Daoy (cell line): ENCODE measurements at places on chromosomes 1 and 21. TPM values are rescaled to one million over a fixed set of nuclear protein-coding genes. Genes with fewer than 3 reads are reported as not detected.
A peak's percentile ranks its signal among the peaks of the same experiment; 100 is the strongest.

DNA sequence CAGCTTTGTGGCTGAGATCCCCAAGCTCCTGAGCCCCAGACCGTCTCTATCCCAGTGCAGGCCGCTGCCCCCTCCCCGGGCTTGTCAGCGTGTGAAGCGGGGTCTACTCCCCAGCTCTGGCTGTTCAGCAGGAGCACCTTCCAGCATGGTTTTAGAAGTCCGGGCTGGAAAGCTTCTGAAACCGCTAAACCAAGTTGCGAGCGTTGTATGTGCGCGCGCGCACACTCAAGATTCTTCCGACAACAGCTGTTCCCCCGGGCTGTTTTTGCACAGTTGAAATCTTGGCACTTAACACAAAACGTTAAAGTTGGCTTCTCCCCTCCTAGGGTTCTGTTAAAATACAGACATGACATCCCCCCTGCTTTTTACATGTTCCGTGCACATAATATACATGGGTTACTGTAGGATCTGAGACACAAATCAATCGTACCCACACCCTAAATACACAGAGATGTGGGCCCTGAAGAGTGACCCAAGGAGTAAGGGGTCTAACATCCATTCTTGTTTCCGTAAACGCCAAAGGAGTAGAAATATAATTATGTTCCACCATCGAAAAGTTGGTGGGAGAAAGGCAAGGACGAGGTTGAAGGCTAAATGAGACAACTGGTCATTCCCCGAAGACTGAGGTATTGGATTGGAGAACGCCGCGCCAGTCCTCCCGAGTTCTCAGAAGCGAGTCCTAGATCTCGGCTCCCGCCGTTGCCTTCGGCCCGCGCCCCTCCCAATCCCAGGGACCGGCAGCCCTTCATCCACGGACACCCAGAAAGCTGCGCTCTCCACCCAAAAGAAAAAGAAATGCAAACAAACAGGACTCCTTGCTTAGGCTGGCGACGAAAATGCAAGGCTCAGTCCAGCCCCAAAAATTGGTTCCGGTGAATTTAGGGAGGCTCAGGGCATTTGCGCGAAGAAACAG lies 1.3 kb downstream of the TBX15 start:
- peak; percentile 80 for DNase-seq

DNA sequence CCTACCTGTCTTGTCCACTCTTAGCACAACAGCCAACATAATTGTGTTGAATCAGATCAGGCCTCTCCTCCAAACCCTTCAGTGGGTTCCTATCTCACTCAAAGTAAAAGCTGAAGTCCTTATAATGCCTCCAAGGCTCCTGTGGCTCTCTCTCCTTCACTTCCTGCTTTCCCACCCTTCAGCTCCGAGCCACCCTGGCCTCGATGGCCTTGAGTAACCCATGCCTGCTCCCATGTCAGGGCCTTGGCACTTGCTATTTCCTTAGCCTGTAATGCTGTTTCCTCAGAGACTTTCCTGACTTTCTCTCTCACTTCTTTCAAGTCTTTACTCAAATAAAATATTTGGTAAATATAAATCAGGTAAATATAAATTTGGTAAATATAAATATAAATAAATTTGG lies 8.1 kb upstream of the PLEKHM2 start:
- DNase-seq = no peak

DNA sequence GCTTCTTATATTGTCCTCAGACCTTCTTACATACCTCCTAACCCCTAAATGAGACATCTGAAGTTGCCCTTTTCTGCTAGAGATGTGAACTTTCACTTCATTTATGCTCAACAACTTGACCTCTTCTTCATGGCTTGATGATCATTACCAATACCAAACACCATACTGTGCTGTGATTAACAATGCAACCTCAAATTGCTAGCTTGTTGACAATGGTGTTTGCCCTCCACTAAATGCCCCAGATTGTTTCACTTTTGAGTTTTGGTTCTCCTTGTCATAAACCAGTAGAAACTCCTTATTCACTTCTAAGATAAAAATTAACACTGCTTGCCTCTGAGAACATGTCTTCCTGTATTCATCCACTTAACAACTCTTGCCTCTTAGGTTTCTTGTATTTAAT lies 5.6 kb downstream of the JAK1 start:
- DNase-seq = no peak

DNA sequence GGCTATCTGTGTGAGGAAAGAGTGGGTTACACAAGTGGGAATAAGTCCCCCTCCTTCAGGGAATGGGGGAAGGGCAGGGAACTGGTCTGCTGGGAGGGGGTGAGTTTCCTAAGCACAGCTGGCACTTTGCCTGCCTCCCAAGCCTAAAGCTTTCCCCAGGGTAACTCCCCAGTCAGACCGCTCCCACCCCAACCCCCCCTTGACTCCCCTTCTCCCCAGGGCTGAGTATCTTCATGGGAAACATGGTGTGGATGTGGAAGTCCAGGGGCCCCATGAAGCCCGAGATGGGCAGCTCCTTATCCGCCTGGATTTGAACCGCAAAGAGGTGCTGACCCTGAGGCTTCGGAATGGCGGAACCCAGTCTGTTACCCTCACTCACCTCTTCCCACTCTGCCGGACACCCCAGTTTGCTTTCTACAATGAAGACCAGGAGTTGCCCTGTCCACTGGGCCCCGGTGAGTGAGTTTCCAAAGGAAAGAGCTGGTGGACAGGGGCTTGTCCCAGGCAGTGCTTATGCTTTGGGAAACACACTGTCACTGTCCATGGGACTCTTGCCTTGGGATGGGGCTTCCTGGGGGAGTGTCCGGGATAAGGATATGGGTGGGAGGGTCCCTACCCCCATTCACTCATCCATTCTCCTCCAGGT lies 14.9 kb downstream of the MOV10 start:
- DNase-seq = no peak

- no peak for DNase-seq
These were observed 295.4 kb downstream of the CTH start for GRCh38 chr1:70706381-70707037.

The AKNAD1 gene
- total RNA-seq = not detected in 2 replicates

The LCE2A gene
- not detected in 2 replicates for total RNA-seq

The KANK4 gene
- 0.03 TPM in 1 of 2 replicates, not detected in the other for total RNA-seq
